ENCODE measurements at places on chromosomes 6 and 20.
A peak's percentile ranks its signal among the peaks of the same experiment; 100 is the strongest.

GRCh38 chr6:153145591-153145990 lies 14.5 kb upstream of the RGS17 start:
- peak; percentile 97 for DNase-seq

DNA sequence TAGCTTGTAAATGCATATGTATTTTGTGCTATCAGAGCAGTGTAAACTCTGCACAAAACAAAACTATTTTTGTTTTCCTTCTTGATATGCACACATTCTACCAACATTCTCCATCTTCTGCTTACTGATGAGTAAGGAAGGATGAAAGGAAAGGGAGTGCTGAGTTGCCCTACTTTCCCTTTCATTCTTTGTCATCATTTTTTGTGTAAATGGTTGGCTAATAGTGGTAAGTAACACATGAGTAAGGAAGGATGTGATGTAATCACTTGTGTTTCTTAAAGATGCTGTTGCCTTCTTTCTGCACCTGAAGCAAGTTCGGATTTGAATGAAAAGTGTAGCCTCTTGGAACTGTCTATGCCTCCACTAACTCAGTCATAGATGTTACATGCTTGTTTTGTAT lies 4.6 kb upstream of the REV3L start:
- DNase-seq, result no peak

GRCh38 chr6:151276112-151276740 lies 36.5 kb downstream of the AKAP12 start:
- no peak for DNase-seq

GRCh38 chr20:33555755-33556154 lies 65.9 kb downstream of the CBFA2T2 start:
- DNase-seq, result no peak

DNA sequence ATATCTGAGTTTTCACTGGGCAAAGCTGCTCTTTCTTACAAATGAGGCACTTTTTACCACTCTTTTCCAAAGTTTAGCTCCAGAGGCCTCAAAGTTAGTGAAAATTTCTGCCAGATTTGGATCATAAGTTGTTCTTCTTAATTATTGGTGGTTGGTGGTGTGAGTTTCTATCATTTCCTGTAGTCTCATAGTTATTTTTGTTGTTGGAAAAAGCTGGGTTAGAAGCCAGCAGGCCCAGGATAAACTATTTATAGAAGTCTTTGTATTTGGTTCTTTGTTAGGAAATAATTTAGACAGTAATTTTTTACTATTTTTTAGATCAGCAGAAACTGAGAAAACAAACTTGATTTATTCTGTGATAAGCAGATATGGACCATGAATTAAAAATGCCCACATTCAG lies 10.6 kb downstream of the PFDN4 start:
- DNase-seq, result no peak

All from DMS53 (cell line).